ENCODE measurements at places on chromosomes 1 and 21.

- no peak for DNase-seq
These were observed 20.0 kb upstream of the LAMC1 start for GRCh38 chr1:183003203-183003602.

GRCh38 chr1:238221738-238222137 lies 331.0 kb upstream of the ZP4 start:
- DNase-seq, result no peak

DNA sequence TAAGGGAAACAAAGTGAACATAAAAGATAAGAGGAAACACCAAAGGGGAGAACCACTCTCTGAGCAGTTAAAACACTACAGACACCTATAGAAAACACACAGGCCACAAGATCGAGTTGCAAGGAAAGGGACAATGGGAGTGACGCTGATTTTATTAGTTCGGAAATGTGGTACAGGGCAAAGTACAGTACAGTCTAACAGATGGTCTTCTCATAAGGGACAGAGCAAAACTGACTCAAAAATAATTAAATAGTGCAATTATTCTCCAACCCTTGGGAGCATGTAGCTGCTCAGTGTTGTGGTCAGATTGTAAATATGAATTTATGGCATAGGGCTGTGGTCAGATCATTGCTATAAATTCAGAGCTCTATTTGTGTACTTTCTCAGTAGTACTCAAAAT lies 352.0 kb downstream of the USH2A start:
- no peak for DNase-seq

- peak; percentile 63 for DNase-seq
These were observed 21.5 kb upstream of the LYST start for GRCh38 chr1:235888119-235888643.

- peak; percentile 55 for DNase-seq
These were observed 283.4 kb downstream of the ASTN1 start for GRCh38 chr1:176880955-176881595.

GRCh38 chr1:21293537-21294265 lies 3.4 kb upstream of the ECE1 start:
- peak; percentile 91 for DNase-seq

DNA sequence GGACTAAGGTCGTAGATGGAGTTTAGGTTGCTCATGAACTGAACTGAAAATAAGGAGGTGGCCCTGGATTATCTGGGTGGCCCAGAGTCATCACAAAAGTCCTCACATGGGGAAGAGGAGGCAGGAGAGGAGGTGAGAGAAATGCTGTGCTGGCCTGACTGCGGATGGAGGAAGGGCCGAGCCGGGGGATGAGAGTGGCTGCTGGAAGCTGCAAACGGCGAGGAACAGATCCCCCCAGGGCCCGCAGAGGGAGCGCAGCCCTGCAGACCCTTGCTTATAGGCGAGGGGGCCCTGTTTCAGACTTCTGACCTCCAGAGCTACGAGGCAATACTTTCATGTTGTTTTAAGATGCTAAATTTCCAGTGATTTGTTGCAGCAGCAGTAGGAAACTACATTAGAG lies 102.7 kb upstream of the C1orf174 start:
- no peak for DNase-seq

GRCh38 chr1:92990828-92991227 lies 29.6 kb upstream of the DIPK1A start:
- DNase-seq, result no peak

DNA sequence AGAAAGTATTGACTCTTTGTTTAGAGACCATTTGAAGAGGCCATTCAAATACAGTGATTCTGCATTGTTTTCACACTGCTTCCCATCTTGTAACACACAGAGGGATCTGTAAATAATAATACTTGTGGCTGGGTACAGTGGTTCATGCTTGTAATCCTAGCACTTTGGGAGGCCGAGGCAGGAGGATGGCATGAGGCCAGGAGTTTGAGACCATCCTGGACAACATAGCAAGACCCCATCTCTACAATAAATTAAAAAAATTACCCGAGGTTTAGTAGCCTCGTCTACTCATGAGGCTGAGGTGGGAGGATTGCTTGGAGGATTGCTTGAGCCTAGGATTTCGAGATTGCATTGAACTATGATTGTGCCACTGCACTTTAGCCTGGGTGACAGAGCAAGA lies 5.7 kb downstream of the ZMYM4 start:
- DNase-seq, result no peak

- DNase-seq, result no peak
These were observed 64.0 kb downstream of the SLC9A1 start for GRCh38 chr1:27090911-27091310.

DNA sequence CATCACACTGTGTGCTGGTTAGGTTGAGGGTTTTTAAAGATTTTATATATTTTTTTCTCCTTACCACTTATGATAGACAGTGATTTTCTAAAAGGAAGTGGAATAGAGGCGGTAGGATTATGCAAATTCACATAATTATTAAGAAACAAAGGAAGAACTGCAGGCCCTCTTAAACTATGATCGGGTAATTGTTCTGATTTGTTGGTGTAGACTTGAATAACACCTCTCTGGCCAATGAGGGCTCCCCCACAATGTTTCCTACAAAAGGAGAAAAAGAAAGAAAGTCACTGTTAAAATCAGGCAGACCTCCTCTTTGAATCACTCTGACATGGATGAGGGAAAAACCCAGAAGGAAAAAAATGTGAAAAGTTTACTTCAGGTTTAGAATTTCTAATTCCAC lies 241.6 kb downstream of the RPS6KC1 start:
- no peak for DNase-seq

GRCh38 chr1:167587872-167588271 lies 34.3 kb upstream of the CREG1 start:
- no peak for DNase-seq

GRCh38 chr1:36560621-36561360 lies 78.1 kb upstream of the CSF3R start:
- no peak for DNase-seq

GRCh38 chr1:77649127-77649526 lies 33.3 kb downstream of the ZZZ3 start:
- DNase-seq, result no peak

- DNase-seq, result no peak
These were observed 122.4 kb downstream of the AKT3 start for GRCh38 chr1:243727503-243728203.

DNA sequence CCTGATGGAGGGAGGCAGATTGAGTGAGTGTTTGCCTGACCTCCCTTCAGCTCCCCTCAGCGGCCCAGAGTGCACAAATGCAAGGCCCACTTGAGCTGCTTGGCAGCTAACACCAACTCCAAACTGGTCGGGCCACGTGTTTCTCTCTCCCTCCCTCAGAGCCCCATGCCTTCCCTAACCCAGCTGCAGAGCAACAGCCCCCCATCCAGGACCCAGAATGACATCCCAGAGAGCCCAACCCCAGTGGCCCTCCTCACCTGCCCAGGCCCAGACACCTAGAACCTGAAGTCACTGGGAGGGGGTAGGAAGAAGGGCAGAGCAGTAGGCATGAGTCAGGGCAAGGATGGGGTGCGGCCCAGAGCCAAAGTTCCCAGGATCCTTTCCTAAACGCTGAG lies 789 bp upstream of the S100A14 start:
- no peak for DNase-seq

DNA sequence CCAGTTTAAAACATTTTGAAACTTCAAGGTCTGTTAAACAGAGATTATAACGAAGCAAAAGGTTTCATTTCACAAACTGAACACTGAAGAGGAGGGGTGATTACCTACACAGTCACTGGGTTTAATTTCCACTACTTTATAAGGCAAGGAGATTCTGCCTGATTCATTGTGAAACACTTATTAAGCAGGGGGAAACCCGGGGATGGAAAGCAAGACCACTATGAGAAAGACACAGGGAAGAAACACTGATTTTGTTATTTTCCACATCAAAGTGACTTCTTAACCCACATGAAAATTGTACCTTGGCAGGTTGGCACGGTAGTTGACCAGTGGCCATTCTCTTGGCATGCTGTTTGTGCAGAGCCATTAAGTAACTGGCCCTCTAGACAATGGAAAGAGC lies 8.1 kb upstream of the F5 start:
- DNase-seq, result peak; percentile 52

DNA sequence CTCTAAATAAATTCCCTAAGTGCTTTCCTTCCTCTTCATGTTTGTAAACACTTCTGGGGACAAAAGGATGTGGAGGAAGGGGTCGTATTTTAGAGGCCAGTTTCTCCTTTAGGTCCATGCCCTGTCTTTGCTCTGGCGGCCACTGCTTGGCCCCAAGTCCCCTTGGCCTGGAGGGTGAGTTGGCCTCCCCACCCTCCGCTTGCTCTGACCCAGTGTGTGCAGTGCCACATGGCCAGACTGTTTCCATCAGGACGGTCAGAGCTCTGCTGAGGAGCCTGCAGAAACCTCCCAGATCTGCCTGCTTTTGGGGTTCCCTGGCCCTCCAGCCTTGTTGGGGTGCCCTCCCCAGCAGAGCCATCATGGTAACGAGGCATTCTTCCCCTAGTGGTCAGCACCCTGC lies 127.8 kb downstream of the CAMTA1 start:
- DNase-seq, result no peak

DNA sequence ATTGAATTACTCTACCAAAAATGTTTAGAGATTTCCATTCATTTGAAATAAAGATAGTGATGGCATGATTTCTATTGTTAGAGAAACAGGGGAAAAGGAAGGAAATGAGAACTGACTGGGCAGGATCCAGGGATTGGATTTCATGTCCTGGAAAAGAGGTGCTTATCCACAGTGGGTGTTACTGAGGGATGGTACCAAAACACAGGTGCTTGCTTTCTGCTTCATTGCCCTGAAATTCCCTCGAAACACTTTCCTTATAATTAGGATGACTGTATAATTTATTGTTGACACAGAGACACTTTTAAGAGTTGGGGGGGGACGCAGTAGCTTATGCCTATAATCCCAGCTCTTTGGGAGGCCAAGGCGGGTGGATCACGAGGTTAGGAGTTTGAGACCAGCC lies 185.0 kb upstream of the KCNK2 start:
- no peak for DNase-seq

GRCh38 chr1:199867601-199868000 lies 159.9 kb upstream of the NR5A2 start:
- DNase-seq, result no peak

DNA sequence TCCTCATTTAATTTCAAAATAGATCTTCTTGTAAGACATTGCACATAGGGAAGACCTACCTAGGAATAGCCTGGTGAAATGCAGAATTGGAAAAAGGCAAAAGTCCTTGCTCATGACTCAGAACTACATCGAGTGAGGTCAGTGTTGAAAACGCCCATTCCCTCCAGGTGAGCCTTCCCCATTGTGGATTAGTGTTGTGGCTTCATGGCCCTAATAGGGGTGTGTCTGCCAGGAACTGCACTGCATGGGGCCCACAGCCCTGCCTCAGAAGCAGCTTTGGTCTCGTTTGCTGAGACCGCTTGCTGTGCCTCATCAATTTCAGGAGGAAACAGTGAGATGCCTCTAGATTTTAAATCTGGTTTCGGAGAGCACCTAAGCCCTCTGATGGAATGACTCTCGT lies 17.0 kb downstream of the TFF3 start:
- no peak for DNase-seq

- DNase-seq, result no peak
These were observed 33.9 kb downstream of the ABCG1 start for GRCh38 chr21:42252778-42253340.

GRCh38 chr1:183106166-183106565 lies 79.9 kb upstream of the LAMC2 start:
- DNase-seq, result no peak

- DNase-seq, result no peak
These were observed 540 bp upstream of the C1orf198 start for GRCh38 chr1:230868736-230869385.

DNA sequence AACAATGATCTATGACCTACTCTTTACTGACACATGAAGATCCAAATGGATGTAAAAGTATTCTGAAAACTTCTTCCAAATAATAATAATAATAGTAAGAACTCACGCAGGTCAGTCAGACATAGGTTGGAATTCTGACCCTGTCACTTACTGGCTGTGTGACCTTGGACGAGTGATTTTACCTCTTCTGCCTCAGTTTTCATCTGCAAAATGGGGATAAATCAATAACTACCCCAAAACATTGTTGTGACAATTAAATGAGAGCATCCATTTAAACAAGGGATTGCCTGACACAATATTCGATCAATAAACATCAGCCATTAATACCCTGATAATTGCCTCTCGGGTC lies 556 bp downstream of the MECR start:
- DNase-seq, result no peak

- no peak for DNase-seq
These were observed 312.7 kb downstream of the PTPRU start for GRCh38 chr1:29549001-29549400.

DNA sequence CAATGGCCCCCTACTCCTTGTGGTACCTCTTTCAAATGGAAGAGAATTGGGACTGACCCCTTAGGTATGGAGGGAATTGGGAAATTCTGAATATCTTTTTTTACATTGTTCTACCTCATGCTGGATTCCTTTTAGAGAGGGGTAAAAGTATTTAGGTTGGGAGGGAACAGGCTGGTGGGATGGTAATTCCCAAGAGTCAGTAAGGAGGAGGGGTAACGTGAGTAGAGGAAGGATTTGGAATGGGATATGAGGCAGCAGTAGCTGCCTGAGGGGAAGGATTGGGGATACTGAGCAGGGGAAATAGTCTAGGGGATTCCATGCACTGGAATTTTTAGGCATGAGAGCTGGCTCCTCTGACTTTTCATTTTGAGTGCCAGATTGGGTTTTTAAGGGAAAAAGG lies 3.8 kb upstream of the AADACL3 start:
- DNase-seq, result no peak

DNA sequence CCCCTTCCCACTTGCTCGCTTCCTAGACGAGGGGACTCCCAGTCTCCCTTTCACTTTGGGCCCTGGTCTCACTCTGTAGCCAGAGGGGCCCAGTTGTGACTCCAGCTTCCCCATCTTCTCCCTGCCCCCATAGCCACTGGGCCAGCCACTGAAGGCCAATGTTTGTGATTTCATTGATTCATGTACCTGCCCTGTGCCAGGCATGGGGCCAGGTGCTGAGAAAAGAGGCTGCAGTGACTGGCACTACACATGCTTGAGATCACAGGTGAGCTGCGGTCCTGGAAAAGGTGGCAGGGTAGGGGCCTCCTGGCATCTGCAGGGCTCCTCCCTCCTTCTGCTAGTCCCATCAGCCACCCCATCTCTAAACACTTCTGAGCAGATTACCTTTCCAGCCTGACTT lies 345.3 kb upstream of the VAMP3 start:
- DNase-seq, result no peak

GRCh38 chr1:81431624-81432000 lies 369.1 kb upstream of the ADGRL2 start:
- no peak for DNase-seq

DNA sequence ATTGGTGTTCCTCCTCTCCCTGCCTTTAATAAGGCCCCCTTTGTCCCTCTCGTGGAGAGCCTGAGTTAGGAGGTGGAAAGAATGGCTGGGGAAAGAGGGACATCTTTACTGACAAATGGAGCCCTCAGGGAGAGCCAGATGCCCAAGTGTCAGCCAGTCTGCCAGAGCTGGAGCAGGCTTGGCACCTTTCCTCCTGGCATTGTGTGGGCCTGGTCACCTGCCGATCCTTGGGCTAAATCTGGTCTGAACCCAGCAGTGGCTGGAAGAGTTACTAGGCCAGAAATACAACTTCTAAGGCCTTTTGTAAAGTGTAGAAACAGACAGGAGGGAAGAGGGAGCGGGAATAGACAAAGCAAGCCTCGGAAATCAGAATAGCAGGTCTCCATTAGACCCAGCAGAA lies 24.9 kb downstream of the VANGL1 start:
- DNase-seq, result no peak

- DNase-seq, result no peak
These were observed 12.4 kb downstream of the FYB2 start for GRCh38 chr1:56806804-56807203.

- DNase-seq, result no peak
These were observed 68.5 kb upstream of the TRAPPC10 start for GRCh38 chr21:43943512-43944077.

GRCh38 chr21:18368205-18368604 lies 35.4 kb downstream of the TMPRSS15 start:
- no peak for DNase-seq

Data from activated T-cell treated with anti-CD3 and anti-CD28 coated beads, Interleukin-2, amount 50 U/mL, for 48 hours (primary cell).